ENCODE measurements at places on chromosomes 11 and 22. TPM values are rescaled to one million over a fixed set of nuclear protein-coding genes. Genes with fewer than 3 reads are reported as not detected.
A peak's percentile ranks its signal among the peaks of the same experiment; 100 is the strongest.

The EIF3M gene
- 388 TPM for total RNA-seq

The CLDN5 gene
- not detected for total RNA-seq

DNA sequence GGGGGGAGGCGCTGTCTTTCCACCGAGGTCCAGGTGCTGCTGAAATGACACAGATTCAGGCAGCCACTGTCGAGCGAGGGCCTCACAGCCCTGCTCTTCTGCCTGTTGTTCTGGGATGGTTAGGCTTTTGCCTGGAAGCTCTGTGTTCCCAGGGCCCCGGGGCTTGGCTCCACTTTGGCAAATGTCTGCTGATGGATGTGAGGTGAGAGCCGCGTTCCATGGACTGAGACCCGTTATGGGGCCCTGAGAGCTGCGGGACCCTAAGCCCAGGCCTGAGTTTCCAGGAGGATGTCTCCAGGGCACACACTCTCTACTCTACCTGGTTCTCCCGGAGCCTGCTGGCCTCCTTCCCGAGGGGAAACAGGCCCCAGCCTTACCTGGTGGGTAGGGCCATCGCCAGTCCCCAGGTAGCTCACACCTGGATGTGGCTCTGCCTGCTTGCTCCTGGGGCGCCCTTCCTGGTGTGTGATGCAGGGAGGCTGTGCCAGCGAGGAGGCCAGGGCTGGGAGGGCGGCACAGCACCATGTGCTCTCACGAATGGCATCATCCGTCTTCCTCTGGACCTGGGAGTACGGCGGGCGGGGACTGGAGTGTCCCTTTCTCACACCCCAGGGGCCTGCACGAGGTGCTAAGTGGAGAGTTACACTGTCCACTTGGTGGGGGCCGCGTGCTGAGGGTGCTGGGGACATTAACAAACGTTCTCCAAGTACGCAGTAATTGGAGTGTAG is 435.5 kb downstream of the TBC1D22A start:
- H3K27me3 ChIP-seq = no peaks in the 10 kb centered on the region
- DNase-seq = no peak
- no peaks in the 10 kb centered on the region for H3K4me1 ChIP-seq
- no peak overlapping the region for H3K27ac ChIP-seq

The GVQW3 gene
- 15.8 TPM for total RNA-seq

The HMBS gene
- total RNA-seq = 94.9 TPM

GRCh38 chr22:35479359-35479758 is 61.3 kb upstream of the RASD2 start:
- no peak for DNase-seq
- H3K36me3 ChIP-seq = no peaks in the 10 kb centered on the region
- no peak overlapping the region for H3K4me3 ChIP-seq
- no peaks in the 10 kb centered on the region for H3K27me3 ChIP-seq

DNA sequence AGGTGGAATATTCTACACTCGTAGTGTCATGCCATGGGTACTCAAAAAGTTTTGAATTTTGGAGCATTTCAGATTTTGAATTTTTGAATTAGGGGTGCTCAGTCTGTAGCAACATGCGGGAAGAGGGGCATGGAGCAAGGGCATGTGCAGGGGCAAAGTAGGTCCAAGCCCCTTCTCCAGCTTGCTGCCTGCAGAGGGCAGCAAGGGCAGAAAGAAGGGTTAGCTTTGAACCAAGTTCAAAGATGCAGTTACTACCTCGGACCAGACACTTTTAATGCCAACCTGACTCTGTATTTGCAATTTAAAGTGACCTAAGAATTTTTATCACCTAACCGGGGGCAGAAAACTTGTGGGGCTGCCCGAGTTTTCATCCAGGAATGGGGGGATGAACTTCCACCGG is 68.2 kb downstream of the CD82 start:
- no peak overlapping the region for H3K4me3 ChIP-seq
- H3K27ac ChIP-seq = no peak overlapping the region
- no peak for DNase-seq
- H3K4me1 ChIP-seq = 0 out of 2 replicates have a peak, but pooled peaks cover 5% of the 10 kb centered on the region
- no peaks in the 10 kb centered on the region for H3K27me3 ChIP-seq
- H3K36me3 ChIP-seq = no peaks in the 10 kb centered on the region

DNA sequence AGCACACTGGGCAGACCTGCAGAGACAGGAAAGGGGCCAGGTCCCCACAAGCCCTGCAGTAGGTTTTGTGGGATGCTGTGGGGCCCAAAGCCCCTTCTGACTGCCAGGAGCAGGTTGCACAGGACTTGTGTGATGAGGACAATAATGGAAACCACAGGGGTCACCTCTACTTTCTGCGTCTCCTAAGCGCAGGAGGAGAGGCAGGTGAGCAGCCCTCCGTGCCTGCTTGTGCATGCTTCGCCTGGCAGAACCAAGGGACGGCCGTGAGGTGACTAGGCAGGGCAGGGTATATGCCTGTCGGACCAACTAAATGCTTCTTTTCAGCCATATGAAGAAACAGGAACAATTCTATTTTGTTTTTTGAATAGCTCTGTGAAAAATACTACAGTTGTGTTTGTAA is 77.9 kb upstream of the PITPNB start:
- no peaks in the 10 kb centered on the region for H3K36me3 ChIP-seq
- no peak overlapping the region for H3K4me3 ChIP-seq
- peak; percentile 7 for DNase-seq
- no peaks in the 10 kb centered on the region for H3K27me3 ChIP-seq
